IPS-NIHi11 (cell line): ENCODE measurements at places on chromosomes 6 and 20.

DNA sequence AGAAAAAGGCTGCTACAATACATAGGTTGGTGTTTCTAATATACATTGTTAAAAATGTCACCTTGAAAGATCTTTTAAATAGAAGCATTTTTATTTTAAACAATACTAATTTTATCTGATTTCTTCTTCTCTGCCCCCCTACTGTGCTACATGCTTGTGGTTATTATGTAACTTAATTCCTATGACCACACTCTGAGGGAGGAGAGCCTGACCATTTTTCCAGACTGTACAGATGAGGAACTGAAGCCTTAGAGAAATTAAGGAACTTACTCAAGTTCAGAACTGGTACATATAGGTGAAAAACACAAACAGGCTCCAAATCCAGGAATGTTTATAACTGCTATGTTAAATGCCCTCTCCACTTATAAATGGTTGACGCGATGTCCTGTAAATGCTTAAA lies 43.4 kb upstream of the ARHGAP18 start:
- DNase-seq: no peak

GRCh38 chr6:23202207-23202606 lies 632.8 kb downstream of the HDGFL1 start:
- DNase-seq: no peak

DNA sequence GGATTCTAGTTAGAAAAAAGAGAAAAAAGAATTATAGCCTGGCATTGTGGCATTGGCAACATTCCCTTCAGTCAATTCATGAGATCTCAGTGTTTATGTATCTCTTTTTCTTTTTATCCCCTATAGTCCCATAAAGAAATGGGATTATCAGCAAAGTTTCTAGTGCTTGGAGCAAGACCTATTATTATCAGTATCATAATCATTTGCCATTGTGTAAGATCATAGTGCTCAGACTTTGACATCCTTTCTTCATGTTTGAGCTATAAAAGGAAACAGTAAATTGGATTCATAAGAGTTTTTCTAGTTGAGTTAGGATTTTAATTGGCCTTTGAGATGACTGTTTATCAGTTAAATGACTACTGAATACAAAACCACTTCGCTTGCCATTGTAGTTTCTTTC lies 295.6 kb downstream of the GRIK2 start:
- DNase-seq: no peak

GRCh38 chr20:17878912-17879602 lies 89.5 kb downstream of the SNX5 start:
- no peak for DNase-seq
